Omental fat pad (tissue), 4 donors: ENCODE measurements at places on chromosomes 16 and 17. TPM values are rescaled to one million over a fixed set of nuclear protein-coding genes. Genes with fewer than 3 reads are reported as not detected.

DNA sequence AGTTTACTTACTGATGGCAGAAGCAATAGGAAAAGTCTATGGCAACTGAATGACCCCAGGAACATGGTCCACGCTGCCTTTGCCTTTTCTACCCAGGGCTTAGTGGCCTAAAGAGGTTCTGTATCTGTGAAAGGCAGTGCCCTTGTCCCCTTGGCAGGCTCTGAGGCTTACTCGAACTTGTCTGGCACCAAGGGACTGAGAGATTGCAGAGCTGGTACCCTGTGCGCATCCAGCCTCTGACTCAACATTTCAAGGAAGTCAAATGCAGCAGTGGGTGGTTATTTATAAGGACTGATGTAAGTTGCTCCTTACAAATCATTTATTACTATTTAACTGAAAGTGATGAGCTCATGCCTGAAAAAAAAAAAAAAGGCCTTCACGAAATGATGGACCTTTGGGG lies 299.9 kb upstream of the MYOCD start:
- no peak for DNase-seq

CACNG1 gene
- not detected for total RNA-seq

- DNase-seq, result no peak
Observed at GRCh38 chr16:55015181-55015913, 84.7 kb downstream of the IRX5 start.

DNA sequence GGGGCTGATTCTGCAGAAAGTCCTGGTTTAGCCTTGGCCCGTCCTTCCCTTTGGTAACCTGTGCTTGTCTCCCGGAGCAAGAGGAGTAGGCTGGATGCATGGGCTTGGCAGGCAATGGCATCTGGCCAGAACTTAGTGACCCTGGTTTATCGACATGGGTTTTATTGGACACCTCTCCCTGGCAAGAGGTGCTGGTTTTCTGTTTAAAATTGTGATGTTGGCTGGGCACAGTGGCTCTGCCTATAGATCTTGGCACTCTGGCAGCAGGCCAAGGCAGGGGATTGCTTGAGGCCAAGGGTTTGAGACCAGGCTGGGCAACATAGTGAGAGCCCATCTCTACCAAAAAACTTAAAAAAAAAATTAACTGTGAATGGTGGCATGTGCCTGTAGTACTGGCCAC lies 31.2 kb downstream of the SLC12A3 start:
- DNase-seq, result no peak

- no peak for DNase-seq
Observed at GRCh38 chr17:57913575-57914272, 41.5 kb downstream of the CUEDC1 start.

DNA sequence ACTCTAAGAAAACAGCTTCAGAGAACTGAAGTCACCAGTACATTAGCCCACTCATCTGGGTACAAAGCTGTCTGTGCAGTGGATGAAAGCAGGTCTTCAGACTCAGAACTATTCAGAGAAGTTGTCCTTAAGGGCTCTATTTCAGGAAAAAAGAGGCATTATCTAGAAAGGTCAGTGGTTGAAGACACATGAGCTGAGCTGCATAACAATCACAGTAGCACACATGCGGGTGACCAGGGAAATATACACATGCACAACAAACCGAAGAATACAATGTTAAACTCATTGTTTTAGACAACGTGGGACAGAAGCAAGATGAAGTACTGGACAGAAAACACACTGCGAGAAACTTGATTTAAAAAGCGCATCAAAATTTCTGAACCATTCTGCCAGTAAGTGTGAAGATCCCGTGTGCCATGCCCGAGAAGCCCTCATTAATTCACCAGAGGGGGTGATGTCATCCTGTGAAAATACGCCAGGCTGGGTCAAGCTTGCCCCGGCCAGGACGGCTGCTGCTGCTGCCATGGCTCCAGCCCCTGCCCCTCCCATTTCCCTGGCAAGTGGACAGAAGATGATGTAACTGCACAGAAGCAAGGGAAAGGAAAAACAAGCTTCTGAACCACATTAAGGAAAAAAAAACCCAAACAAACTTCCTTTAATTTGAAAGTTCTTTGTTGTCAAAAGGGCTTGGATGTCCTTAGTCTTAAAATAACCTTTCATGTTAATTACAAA lies 10.1 kb downstream of the DYNC1LI2 start:
- DNase-seq, result peak; percentile 80

MYO1D gene
- total RNA-seq, result 49.2 TPM
